ENCODE measurements at places on chromosomes 13 and 19. TPM values are rescaled to one million over a fixed set of nuclear protein-coding genes. Genes with fewer than 3 reads are reported as not detected.

The IRGC gene
- polyA plus RNA-seq = 0.13 TPM

The GIPR gene
- polyA plus RNA-seq = 0.40 TPM

The KEAP1 gene
- polyA plus RNA-seq = 76.2 TPM

The SLC6A16 gene
- 0.72 TPM for polyA plus RNA-seq

GRCh38 chr13:90068658-90069057 lies 1278.8 kb upstream of the MIR17HG start:
- no peak for DNase-seq

DNA sequence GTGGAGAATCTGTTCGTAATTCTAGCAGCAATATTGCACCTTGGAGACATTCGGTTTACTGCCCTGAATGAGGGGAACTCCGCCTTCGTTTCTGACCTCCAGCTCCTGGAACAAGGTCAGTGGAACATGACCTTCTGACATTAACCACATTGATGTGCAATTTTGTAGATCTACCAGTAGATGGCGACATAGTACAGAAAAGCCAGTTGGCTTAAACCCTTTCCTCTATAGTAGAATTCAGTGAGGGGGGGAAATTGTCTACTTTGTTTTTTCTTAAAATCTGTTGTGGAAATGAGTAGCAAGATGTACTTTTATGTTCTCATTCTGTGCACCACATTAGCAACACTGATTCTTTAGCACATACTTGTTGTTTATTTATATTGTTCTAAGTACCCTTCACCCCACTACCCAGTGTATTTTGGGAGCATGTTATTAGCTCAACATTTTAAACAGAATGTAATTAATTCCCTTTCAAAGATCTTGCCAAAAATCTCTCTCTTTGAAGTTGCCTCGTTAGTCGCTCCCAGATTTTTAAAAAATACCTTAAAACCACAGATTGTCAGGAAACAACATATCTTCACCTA lies 332.2 kb downstream of the MYO16 start:
- DNase-seq = peak; percentile 31

DNA sequence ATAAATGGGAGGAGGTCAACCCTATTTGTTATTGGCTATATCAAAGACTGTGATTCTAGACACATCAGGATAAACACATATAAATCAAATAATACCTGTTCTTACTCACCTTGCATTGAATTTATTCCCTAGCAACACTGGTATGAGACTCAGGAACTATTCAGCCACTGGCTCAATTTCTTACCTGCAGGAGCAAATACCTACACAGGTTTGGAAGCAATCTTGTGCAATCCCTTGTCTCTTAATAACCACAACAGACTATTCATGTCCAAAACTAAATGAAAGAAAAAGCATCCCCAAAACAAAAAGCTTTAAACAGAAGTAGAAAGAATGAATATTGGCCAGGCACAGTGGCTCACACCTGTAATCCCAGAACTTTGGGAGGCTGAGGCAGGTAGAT lies 55.5 kb downstream of the TBC1D4 start:
- no peak for DNase-seq

GRCh38 chr13:96053003-96053703 lies at the start of gene UGGT2:
UGGT2 (minus strand) TSS chr13:96053401; CDS start chr13:96053312, 89 bp downstream.
- peak; percentile 96 for DNase-seq

DNA sequence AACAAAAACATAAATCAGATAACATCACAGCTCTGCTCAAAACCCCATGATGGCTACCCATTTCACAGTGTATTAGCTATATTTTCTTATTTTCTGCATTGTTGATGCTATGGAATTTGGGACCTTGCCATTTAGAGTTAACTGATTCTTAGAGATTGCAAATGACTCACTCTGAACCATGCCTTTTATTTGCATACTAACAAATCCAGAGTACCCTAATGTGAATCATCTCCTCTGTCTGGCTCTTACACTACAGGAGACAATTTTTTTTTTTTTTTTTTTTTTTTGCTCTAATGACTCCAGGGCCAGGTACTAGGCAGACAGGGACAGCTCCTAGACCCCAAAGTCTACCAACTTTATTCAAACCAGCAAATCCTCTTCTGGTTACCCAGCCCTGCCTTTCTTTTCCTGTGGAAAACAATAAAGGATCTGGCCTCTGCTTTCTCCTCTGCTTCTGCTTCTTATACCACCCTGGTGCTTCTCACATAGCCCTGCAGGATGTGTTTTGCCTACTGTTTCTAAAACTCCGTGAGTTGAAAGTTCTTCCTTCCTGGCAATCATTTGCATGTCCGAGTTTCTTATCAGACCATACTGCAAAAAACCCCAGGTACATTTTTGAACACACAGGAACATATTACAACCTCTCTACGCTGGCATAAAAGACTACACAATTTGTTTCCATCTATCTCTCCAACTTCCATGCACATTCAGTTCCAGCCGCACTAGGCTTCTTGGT lies 10.6 kb upstream of the ZNF460 start:
- no peak for DNase-seq

DNA sequence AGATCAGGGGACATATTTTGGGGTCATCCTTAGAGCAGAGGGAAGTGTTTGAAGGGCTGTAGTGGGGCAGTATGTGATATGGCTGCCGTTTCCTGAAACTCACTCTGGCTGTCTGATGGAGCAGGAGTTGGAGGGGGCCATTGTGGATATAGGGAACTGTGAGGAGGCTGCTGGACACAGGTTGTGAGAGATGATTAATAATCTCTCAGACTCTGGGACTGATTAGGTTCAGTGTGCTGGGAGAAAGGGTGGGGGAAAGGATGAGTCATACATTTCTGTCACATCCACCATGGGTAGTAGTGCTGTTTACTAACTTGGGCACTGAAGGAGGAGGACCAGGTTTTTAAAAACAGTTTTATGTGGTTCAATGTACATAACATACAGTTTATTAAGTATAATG lies 4.8 kb downstream of the B3GLCT start:
- no peak for DNase-seq

Measured in muscle of arm (tissue), 14 donors.